Mesenchymal stem cell (in vitro differentiated cells and primary cell): ENCODE measurements at places on chromosomes 4 and X.

- H3K27ac ChIP-seq, result no peak overlapping the region
- no peak for DNase-seq
- H3K27me3 ChIP-seq, result no peaks in the 10 kb centered on the region
- no peak overlapping the region for H3K4me3 ChIP-seq
Observed at GRCh38 chrX:103503853-103504207, 15.5 kb downstream of the RAB40A start.

GRCh38 chr4:151114986-151115385 is 15.6 kb downstream of the RPS3A start:
- no peak for DNase-seq
- no peaks in the 10 kb centered on the region for H3K4me1 ChIP-seq
- H3K4me3 ChIP-seq, result no peak overlapping the region
- no peaks in the 10 kb centered on the region for H3K27me3 ChIP-seq
- peaks cover 59% of the 10 kb centered on the region for H3K36me3 ChIP-seq

GRCh38 chr4:144873226-144873990 is 224.6 kb downstream of the ANAPC10 start:
- no peaks in the 10 kb centered on the region for H3K27me3 ChIP-seq
- no peak overlapping the region for H3K27ac ChIP-seq
- peaks cover 1% of the 10 kb centered on the region for H3K4me1 ChIP-seq
- no peak for DNase-seq
- no peak overlapping the region for H3K4me3 ChIP-seq
- no peaks in the 10 kb centered on the region for H3K36me3 ChIP-seq

DNA sequence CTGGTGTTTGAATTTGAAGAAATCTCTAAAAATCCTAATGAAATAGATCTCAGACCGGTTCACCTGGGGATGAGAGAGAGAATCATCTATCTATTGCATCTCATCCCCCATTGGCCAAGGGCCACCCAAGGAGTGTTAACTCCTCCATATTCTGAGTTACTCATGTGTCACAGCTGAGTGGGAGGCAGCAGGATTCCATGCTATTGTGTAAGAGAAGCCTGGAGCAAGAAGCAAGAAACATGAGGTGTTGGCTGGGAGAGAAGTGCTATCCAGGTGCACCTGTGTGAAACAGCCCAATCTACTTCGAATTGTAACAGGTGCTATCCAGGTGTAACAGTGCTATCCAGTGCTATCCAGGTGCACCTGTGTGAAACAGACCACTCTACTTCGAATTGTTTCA is 150.3 kb upstream of the MAOA start:
- no peaks in the 10 kb centered on the region for H3K4me1 ChIP-seq
- no peak overlapping the region for H3K4me3 ChIP-seq
- H3K36me3 ChIP-seq, result no peaks in the 10 kb centered on the region
- H3K27ac ChIP-seq, result no peak overlapping the region
- H3K27me3 ChIP-seq, result no peaks in the 10 kb centered on the region

DNA sequence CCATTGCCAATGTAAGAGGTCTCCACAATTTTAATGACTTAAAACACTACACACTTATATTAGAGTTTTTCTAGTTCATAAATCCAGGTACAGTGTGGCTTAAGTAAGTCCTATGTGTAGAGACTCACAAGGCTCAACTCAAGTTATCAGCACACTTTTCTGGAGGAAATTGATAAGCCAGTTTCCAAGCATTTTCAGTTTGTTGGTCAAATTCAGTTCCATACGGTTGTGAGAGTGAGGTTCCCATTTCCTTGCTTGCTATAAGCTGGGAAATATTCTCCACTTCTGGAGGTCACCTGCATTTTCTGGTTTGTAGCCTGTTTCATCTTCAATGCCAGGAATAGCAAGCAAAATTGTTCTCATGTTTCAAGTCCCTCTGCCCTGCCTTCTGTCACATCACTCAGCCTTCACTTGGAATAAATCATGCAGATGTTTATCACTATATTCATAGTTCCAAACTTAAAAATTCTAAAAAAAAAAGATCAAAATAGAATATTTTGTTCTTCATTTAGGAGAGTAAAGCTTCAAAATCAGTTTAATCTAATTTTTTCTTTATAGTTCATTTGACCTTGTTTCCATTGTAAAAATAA is 1137.5 kb upstream of the INTU start:
- no peak overlapping the region for H3K27ac ChIP-seq
- no peaks in the 10 kb centered on the region for H3K27me3 ChIP-seq
- no peaks in the 10 kb centered on the region for H3K4me1 ChIP-seq

DNA sequence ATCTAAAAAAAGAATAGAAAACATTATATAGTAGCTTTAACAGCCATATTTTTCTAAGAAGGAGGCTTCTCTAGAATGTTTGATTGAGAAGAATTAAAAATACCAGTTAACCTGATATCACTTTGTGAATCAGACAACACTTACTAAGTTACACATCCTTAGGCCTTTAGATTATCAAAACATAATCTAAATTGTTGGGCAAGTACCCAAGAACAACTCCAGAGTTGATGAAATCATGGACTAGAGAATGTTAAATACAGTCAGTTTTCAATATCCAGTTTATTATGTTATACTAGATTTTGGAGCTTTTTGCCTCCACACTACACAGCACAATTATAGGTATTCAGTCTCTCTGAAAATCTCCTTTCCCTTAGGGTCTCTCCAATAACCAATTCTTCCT is 39.6 kb downstream of the ARL13A start:
- H3K4me3 ChIP-seq, result no peak overlapping the region
- DNase-seq, result no peak
- H3K27me3 ChIP-seq, result no peaks in the 10 kb centered on the region

DNA sequence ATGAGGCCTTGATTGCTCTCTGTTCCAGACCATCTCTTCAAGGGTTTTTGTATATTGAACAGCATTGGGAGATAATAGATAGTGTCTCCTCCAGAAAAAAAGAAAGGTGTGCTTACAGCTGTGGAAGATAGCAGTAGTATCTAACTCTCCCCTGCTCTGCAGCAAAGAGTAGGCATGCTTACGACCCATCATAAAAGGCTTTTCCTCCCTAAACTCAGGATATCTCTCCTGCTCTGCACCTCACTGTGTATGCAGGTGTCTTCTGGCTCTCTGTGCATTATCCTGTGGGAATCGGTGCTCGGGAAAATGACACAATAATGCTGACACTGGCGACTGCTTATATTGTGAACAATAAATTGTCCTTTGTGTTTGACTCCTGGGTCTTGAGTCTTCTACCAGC is 216.0 kb downstream of the RAB28 start:
- H3K4me3 ChIP-seq, result no peak overlapping the region
- no peaks in the 10 kb centered on the region for H3K27me3 ChIP-seq
- no peak overlapping the region for H3K27ac ChIP-seq
- H3K4me1 ChIP-seq, result no peaks in the 10 kb centered on the region

- no peak for DNase-seq
- H3K4me3 ChIP-seq, result no peak overlapping the region
- no peaks in the 10 kb centered on the region for H3K36me3 ChIP-seq
- H3K27me3 ChIP-seq, result no peaks in the 10 kb centered on the region
- H3K27ac ChIP-seq, result no peak overlapping the region
Observed at GRCh38 chr4:119672086-119672485, 43.5 kb upstream of the PDE5A start.
